DMS 273 treated with DMSO at 0.1 percent for 48 hours (cell line): ENCODE measurements at places on chromosomes 11 and 22.

GRCh38 chr22:18063306-18063705 is 14.5 kb upstream of the PEX26 start:
- no peak for DNase-seq

DNA sequence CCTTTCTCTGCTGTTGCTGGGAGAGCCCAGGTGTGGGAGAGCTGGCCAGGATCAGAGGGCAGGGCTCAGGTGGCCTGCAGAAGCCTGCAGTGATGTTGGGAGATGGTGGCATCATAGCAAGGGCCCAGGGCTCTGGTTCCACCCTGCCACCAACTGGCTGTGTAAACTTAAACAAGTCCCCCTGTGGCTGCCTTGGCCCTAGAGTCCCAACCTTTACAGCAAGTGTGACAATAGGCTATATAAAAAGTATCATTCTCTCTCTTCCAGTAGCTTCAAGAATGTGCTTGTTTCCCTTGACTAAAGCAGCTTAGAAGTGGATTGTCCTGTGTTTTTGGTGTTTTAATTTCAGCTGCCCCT is 201.8 kb upstream of the E2F8 start:
- DNase-seq = no peak

- no peak for DNase-seq
These were observed 30.4 kb downstream of the DUSP8 start for GRCh38 chr11:1541474-1542204.

GRCh38 chr11:4541071-4541470 is 3.9 kb upstream of the OR52M1 start:
- no peak for DNase-seq

DNA sequence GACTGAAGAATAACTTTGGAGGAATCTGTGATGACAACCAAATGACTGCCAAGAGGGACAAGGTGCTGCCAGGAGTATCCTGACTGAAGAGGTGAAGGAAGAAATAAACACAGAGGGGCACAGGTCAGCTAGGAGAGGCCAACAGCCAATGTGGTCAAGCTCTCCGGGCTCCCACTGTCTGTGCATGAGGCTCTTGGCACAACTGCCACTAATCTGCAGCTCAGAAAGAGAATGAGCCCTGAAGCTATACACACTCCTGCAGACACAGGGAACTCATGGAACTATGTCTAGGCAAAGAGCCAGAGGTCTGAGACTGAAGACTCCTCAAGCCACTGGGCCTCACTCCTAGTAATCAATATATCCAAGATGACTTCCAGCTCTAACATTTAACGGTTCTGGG is 7.0 kb downstream of the THRSP start:
- DNase-seq = no peak

DNA sequence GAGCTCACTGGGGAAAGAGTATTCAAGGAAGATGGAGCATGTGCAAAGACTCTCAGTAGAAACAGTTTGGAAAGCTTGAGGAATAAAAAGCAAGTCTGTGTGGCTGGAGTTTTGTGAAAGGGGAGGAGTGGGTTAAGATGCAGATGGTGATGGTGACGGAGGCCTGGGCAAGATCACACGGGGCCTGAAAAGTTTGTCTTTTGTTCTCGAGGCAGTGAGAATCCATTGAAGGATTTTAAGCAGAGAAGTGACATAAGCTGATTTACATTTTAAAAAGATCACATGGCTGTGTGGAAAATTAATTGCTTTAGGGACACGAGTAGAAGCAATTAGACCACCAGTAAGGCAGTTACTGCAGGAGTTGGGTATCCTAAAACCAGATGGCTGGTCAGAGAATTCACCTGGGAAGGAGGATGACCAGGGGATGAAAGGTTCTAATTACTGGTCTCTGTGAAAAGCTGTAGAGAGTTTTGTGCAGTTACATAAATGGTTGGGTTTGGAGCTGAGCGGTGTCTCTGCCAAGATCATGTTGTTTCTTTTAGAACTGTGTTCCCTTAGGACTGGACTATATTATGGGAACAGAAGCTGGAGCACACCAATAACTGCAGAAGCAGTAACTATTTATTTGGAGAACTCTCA is 7.1 kb downstream of the RRP8 start:
- DNase-seq = no peak

- DNase-seq = no peak
These were observed 106.7 kb downstream of the MORC2 start for GRCh38 chr22:30861688-30862552.

GRCh38 chr11:133827556-133827955 is 17.8 kb downstream of the SPATA19 start:
- DNase-seq = peak; percentile 2

DNA sequence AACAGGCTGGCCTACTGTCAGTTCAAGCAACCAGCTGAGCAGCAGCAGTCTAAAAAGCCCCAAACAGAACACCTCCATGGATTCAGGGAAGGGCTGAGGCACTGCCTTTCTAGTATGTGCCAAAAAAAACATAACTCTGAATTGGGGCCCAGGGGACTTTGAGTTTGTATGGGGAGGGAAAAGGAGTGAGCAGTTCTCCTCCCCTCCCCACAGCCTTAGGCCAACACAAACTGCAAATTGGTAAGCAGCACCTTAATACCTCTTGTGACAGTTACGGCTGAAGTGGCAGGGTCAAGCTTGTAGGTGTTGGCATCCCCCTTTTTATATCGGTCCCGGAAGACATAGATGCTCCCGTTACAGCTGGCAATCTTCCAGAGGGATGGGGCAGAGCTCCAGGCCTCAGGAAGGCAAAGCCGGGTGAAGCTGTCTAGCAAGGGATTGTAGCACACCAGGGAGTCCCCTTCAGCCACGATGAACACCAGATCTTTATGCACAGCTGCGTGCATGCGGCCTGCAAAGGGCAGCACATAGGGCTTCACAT is 6.0 kb downstream of the KBTBD4 start:
- peak; percentile 27 for DNase-seq

- DNase-seq = no peak
These were observed 57.9 kb downstream of the SYTL2 start for GRCh38 chr11:85752890-85753581.

DNA sequence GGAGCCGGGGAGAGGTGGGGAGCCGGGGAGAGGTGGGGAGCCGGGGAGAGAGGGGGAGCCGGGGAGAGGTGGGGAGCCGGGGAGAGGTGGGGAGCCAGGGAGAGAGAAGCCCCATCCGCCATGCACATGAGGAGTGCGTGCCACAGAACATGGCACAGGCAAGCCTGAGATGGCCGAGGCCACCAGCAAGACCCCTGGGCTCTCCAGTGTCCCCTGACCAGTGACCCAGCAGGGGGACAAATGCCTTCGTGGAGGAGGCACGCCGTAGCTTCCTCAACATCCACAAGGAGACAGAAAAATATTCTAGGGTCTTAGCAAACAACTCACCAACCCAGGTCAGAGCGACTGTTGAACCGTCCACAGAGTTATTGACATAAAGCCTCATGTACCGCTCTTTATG is 618.8 kb downstream of the TBC1D22A start:
- no peak for DNase-seq

DNA sequence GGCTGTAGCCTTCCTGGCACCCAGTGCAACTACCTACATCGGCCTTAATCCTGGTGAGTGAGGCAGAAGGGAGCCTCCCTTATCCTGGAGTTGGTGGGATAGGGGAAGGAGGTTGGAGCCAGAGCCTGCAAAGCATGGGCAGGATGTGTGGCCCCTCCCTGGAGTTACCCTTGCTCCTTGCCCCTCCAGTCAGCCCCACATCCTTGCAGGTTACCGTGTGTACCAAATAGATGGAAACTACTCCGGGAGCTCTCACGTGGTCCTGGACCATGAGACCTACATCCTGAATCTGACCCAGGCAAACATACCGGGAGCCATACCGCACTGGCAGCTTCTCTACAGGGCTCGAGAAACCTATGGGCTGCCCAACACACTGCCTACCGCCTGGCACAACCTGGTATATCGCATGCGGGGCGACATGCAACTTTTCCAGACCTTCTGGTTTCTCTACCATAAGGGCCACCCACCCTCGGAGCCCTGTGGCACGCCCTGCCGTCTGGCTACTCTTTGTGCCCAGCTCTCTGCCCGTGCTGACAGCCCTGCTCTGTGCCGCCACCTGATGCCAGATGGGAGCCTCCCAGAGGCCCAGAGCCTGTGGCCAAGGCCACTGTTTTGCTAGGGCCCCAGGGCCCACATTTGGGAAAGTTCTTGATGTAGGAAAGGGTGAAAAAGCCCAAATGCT is 3.9 kb downstream of the SMPD1 start:
- DNase-seq = no peak
